NCI-H1930 (cell line): ENCODE measurements at places on chromosomes 12 and 14.

- DNase-seq = no peak
These were observed 46.2 kb upstream of the KCNH5 start for GRCh38 chr14:63091394-63091996.

GRCh38 chr12:4535092-4535491 lies 3.6 kb upstream of the RAD51AP1 start:
- no peak for DNase-seq

DNA sequence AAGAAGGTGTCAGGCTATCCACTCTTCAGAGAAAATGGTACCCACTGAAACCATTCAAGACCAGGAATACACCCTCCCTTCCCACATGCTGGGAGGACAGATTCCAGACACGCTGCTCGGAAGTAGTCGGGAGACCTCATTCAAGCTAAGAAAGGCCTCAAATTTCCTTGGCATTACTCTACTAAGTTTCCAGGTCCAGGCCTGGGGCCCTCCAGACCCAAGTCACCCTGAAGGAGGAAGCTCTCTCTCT lies 27.1 kb upstream of the RPLP0 start:
- no peak for DNase-seq

GRCh38 chr14:99688210-99688581 lies 4.1 kb downstream of the CYP46A1 start:
- DNase-seq = no peak

GRCh38 chr12:14885718-14886221 lies at the start of gene MGP:
MGP (minus strand) TSS chr12:14885854; CDS start chr12:14885791, 63 bp downstream.
- no peak for DNase-seq

DNA sequence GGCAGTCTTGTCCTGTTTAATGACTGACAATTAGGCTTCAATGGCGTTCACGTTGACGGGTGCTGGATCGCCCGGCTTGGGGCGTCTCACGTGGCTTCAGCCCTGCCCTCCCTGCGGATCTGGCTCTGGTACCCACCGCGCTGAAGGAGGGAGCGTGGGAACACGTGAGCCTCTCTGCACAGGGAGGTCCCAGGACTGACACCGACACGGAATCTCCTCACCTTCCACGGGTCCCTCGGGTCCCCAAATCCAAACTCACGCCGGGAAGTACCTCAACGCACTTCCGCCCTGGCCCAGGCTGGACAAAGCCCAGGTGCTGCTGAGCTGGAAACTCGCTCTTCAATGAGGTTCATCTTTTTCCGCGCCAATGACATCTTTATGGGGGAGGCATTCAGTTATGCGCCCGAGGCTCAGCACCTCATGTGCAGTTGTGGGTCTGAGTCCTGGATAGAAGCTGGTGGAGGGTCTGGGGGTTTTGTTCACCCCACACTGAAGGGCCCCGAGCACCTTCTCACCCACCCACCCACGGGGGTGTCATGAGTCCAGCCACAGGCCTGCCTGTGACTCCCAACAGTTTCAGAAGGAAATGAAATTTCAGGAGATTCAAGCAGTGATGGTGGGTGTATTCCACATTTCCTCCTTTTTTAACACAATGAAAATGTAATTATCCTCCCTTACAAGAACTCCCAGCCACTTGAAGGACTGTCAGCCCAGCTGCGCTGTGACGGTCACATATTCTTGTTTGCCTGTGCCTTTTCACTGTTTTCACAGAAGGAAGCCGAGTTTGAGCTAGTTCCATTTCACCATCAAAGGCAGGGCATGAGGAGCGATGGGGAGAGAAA lies 251.7 kb upstream of the SFSWAP start:
- no peak for DNase-seq

- no peak for DNase-seq
These were observed 28.5 kb downstream of the FMNL3 start for GRCh38 chr12:49678711-49679110.

DNA sequence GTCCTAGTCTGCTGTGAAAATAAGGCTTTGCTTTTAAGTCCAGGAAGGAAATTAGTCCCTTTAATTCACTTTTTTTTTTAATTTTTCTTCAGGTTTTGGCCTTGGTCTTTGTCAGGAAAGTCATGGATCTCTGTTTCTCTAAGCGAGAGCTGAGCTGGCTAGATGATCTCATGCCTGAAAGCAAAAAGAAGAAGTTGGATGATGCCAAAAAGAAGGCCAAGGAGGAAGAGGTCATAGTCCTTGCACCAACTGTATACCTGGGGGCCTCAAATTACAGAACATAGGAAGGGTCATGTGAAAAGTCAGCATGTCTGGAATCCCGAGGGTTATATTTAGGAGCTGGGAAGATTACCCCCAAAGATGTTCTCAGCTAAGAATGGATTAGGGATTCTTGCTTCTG lies 72.3 kb downstream of the SLC4A8 start:
- no peak for DNase-seq

DNA sequence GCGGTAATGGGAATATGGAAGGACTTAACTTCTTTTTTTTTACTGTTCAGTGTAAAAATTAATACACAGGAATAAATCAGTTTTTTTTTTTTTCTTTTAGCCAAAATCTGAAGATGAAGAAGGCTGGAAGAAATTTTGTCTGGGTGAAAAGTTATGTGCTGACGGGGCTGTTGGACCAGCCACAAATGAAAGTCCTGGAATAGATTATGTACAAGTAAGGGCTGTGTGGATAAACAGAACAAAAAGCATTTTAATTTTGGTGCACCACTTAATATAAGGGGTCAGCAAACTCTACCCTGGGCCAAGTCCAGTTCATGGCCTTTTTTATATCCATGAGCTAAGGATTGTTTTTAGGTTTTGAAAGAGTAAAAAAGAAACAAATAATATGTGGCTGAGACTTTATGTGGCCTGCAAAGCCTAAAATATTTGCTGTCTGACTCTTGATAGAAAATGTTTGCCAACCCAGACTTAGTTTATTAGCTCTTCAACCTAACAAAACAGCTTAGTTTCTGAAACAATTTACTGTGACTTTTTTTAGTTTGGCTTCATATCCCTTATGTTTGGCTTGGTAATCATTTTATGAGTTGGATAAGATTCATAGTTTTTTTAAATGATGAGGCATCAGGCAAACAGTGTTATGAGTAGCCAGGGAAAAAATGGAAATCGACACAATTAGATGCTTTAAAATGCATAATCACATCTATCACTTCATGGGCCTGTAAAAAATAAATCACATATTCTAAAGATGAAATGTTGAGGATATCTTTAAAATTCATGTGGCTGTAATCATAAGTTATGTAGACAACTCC lies 8.4 kb downstream of the GEMIN2 start:
- no peak for DNase-seq

GRCh38 chr12:101823039-101823438 lies 7.7 kb downstream of the GNPTAB start:
- no peak for DNase-seq

DNA sequence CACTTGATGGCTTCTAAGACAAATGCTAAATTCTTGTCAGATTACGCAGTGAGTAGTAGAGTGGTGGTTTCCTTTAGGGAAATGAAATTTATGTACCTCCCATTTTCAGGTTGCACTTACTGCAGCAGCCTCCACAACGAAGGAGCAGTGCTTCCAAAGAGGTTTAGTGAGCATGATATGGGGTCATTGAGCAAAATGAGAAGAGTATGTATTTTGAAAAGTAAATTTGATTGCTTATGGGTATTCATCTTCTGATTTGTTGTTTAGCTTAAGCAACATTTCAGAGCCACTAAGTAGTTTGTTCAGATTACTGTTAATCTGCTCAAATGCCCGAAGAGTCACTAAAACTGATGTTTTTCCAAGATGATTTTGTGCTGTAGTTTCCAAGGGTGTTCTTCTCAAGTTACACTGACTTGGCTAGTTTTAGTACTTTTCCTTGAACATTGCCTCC lies 493.6 kb downstream of the PCNX1 start:
- no peak for DNase-seq

- no peak for DNase-seq
These were observed 299.2 kb downstream of the LRIG3 start for GRCh38 chr12:58621126-58621525.

DNA sequence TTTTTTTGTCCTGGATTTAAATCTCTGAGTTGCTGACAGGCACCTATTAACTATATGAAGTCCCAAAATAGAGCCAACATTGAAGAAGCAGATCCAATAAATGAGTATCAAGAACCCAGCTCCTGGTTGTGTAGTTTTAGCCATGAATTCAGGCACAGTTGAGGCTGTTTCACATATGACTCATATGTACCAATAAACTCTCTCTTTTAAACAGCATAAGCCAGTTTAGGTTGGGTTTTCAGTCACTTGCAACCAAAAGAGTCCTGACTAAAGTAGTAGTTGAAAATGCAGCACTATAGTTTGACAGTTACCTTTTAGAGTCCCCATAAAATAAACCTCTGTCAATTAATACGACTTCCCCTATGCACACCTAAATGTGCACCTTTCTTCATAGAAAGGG lies 389.9 kb downstream of the RPS29 start:
- no peak for DNase-seq

- DNase-seq = no peak
These were observed 61.1 kb downstream of the PITPNM2 start for GRCh38 chr12:123089631-123090353.

DNA sequence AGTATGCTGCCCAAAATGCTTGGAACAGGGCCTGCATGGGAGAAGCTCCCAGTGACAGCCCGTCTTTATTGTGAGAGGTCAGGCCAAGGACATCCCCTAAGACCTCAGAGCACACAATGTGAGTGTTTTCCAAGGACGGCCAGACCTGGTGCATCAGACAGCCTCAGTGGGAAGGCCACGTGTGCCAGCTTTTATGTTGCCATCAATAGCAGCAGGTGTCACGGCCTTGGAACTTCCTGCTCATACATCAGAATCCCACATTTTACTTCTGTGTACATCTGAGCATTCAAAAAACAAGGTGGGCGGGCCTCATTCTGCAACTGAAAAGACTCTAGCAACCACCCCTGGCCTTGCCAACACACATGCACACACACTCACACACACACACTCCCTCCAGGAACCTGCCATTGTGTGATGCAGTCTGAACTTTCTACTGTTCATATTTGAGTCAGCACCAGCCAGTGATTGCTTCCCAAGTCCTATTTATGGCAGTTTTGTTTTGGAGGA lies 753.1 kb upstream of the TBX3 start:
- no peak for DNase-seq

GRCh38 chr14:97328743-97329142 lies 531.6 kb downstream of the VRK1 start:
- no peak for DNase-seq

DNA sequence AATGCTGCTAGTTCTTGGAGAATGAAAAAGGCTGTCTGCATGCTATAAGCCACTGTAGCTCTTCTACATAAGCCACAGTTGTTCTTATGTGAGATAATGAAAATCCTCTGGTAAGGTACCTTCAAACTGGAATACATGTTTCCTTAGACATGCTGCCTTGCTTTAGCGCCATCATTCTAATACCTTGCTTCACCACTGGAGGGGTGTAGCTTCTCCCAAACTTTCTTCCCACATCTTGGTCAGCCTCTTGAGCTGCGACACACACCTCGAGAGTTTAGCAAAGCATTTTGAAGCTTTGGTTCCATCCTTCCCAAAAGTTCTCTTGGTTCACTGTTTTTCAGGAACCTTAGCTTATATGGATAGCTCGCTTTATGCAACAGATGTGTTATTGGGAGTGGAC lies 69.5 kb downstream of the NKX2-1 start:
- DNase-seq = no peak

- no peak for DNase-seq
These were observed 168.5 kb downstream of the FOXN3 start for GRCh38 chr14:89248411-89249064.

DNA sequence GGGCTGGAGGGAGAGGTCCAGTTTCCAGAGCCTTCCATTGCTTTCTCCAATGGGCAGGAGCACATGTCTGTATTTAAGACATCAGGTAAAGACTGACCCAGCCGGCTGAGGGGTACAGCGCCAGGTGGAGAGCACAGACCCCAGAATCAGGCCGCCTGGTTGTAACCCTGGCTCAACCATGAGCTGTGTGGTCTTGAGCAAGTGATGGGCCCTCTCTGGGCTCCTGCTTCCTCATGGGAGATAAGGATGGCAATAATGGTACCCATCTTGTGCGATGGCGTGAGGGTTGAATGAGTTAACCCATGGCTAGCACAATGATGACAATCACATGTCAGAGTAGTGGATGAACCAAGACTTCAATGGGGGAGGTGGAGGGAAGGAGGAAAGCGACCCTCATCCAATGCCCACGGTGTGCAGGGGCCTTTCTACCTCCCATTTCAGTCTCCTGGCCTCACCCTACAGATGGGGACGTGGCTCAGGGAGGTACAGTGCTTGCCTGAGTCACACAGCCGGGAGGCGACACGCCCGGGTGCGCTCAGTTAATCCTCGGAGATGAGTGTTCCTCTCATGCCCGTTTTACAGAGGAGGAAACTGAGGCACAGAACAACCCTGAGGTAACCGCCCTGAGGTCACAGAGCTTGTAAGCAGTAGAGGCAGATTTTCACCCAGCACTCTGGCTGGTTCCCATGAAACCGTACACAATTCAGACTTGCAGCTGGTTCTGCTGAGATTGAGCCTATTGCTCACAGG lies 163.9 kb downstream of the RBM19 start:
- no peak for DNase-seq

- DNase-seq = no peak
These were observed 134.5 kb downstream of the SLC38A1 start for GRCh38 chr12:46134205-46134811.

DNA sequence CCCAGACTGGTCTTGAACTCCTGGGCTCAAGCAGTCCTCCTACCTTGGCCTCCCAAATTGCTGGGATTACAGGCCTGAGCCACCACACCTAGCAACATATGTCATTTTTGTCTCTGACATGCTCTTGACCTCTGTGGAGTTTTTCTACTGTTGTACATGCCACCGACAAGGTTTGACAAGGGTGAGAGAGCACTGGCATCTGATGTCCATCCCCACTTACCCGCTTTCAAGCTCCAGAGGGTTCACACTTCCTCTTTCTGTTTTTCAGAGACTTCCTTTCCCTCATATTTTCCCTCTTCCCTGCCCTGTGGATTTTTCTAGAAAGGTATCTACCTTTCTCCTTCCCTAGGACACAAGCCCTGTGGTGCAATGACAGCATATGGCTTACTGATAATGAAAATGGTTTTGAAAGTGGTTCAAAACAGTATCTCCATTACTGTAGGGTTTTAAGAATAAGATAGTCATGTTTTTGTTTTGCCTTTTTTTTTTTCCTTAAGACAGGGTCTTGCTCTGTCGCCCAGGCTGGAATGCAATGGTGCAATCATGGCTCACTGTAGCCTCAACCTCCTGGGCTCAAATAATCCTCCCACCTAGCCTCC lies 27.7 kb upstream of the PLEKHG3 start:
- no peak for DNase-seq

DNA sequence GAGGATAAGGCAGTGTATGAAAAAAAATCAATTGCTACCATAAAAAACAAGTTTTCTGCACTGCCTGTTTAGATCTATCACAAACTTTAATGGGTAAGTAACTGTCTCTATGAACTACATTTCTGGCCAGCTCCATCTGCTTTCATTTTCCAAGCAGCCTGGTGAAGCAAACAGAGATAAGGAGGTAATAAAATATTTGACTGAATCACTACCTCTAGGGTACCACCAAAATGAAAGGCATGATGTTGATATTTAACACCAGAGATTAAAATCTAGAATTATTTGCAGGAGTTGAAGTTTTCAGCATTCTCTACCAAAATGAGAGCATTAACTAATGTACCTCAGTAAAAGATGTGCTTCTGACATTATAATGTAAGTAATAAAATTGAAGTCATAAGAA lies 863.5 kb upstream of the MGAT4C start:
- no peak for DNase-seq
